ENCODE measurements at places on chromosomes 6 and 20.
A peak's percentile ranks its signal among the peaks of the same experiment; 100 is the strongest.

GRCh38 chr6:19865178-19865577, 28.0 kb downstream of the ID4 start:
- no peak for DNase-seq

- DNase-seq = no peak
Measured at GRCh38 chr6:100153636-100154275, 159.7 kb upstream of the MCHR2 start.

- no peak for DNase-seq
Measured at GRCh38 chr6:12241493-12242175, 48.5 kb upstream of the EDN1 start.

GRCh38 chr6:52361945-52362442, at the start of gene PAQR8:
Gene PAQR8, plus strand, starts transcription at chr6:52362151. Its CDS starts 41,063 bp downstream, at chr6:52403214.
- DNase-seq = peak; percentile 80

DNA sequence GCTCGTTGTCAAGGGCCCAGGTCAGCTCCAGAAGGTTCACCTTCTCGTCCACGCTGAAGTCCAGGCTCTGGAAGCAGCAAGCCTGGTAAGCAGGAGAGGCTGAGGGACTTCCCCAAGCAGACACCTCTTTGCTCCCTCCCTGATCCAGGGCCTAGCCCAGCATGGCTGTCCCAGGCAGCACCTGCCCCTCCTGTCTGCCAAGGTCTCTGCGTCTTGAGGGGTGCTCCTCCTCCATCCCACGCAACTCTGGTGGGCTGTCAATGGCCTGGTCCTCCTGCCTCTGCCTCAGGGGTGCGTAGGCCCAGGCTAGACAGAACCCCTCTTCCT, 87.1 kb downstream of the NINL start:
- no peak for DNase-seq

- DNase-seq = no peak
Measured at GRCh38 chr6:36489426-36489825, 46.6 kb downstream of the KCTD20 start.

GRCh38 chr6:3603340-3604130, 146.7 kb upstream of the SLC22A23 start:
- DNase-seq = no peak

DNA sequence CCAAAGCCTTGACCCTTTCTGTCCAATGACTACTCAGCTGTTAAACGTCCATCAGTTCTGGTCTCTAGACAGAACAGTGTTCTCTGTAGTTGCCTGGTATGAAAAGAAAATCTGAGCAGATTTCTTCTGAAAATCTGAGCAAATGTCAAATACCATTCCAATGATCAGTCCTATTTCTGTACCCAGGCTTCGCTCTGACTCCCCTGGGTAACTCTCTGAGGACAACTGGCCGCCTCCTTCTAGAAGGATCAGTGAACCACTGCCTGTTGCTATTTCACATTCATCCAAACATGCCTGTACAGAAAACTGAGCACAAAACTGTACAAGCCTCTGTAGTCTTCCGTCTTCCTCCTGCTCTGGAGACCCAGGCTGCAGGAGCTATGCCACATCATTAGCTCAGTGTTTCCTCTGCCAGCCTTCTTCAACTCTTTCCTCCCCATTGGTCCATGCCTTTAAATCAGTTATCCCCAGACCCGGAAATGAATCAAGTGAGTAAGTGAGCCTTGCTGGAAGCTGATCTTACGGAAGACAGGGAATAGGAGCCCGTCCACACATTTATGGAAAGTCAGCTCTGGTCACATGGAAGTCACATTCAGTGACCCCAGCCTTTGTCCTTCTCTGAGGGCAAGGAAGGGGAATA, 63.3 kb downstream of the DAAM2 start:
- DNase-seq = no peak

- DNase-seq = no peak
Measured at GRCh38 chr6:87336367-87336766, 7.3 kb upstream of the GJB7 start.

- peak; percentile 94 for DNase-seq
Measured at GRCh38 chr20:38460040-38460623, 12.5 kb upstream of the RALGAPB start.

DNA sequence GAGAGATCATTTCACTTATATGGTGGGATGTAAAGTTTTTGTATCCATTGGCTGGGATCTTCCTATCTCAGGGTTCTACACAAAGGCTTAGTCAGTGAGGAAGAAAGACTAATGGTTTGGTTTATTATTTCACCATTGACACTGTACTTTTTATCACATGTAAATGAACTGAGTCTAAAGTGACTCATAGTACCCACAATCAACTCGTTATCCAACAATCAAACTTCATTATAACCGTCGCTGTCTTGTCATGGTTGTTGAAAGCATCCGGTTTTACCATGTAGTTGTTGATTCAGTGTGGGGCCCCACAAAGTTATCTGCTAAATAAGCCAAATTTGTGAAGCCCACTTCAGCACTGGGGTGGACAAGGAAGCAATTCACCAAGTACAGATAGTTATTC, 55.8 kb upstream of the MTRF1L start:
- DNase-seq = no peak

- DNase-seq = no peak
Measured at GRCh38 chr20:6580486-6580885, 187.0 kb upstream of the BMP2 start.

GRCh38 chr20:38970302-38970701, 8.2 kb downstream of the DHX35 start:
- DNase-seq = peak; percentile 44

DNA sequence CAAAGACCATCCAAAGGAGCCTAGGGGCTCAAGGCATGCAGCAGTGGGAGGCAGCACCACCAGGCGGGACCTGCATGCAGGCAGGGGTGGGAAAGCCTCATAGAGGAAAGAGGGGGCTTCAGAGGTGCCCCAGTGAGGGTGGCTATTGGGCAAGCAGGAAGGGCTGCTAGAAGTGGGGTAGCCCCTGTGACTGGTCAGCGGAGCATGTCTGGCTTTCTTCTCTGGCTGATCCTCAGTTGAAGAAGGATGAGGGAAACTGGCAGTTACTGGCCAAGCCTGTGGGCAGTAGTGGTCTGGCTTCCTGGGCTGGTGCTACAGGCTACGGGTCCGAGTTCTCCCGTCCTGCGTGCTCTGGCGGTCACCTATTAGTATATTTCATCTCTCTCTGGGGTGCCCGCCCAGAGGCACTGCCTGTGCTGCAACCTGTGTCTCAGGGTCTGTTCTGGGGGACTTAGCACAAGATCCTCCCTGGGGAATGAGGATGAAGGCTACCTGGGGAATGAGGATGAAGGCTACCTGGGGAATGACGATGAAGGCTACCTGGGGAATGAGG, 35.9 kb upstream of the CST7 start:
- no peak for DNase-seq

- DNase-seq = no peak
Measured at GRCh38 chr20:32037929-32038328, 14.1 kb upstream of the HCK start.

- no peak for DNase-seq
Measured at GRCh38 chr20:10994991-10995700, 321.3 kb upstream of the JAG1 start.

DNA sequence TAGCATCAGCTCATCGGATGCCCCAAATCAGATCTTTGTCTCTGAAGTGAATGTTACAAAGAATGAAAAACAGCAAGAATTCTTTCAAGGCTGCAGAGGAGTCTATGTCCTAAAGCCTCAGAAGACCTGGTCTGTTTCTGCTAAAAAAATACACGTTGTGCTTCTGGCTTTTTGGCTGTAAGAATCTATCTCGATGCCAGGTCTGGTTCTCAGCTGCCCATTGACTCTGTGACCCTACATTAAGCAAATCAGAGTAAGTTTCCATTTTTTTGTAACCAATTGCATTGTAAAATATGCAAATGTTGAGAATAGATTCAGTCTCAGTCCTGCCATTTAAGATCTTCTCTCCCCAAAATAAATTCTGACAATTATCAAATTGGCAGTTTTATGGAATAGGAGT, 705.4 kb downstream of the RFPL4B start:
- DNase-seq = no peak

GRCh38 chr6:170140129-170140528, 150.7 kb downstream of the DLL1 start:
- no peak for DNase-seq

GRCh38 chr6:723540-723939, 30.6 kb upstream of the EXOC2 start:
- DNase-seq = no peak

DNA sequence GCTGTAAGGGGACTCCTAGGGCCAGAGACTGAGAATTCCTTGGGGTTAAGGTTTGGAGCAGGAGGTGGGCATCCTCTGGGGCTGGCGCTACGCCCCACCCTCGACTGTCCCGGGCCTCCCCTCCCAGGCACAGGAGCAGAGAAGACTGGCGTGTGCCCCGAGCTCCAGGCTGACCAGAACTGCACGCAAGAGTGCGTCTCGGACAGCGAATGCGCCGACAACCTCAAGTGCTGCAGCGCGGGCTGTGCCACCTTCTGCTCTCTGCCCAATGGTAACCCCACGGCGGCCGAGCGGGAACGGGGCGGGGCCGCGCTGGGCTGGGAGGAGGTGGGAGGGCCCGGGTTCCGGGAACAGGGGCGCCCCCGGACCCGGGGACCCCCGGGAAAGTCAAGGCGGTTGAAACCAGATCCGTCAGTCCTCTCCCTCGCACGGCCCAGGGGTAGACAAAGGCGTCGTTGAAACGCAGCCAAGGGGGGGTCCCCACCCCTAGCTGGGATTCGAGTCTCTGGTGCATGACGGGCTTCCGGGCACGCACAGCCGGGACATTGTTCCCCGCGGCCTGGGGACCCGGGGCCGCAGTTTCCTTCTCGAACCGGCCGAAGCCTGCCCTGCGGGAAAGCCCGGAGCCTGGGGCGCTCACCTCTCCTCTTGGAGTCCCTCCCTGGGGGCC, 844 bp downstream of the WFDC2 start:
- DNase-seq = no peak

DNA sequence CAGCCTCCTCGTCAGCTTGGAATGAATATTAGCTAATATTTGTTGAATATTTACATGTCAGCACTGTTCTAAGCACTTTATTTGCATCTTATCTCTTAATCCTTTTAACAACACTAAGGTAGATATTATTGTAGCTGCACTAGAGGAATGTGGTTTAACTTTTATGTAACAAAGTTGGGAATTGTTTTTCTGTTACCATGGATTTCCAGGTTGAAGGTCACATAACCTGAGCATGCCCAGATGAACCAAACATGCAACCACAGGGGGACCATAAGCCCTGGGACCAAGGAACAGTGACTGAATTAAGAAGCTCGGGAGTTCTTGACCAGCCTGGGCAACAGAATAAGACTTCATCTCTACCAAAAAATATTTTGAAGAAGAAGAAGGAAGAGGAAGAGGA, 29.1 kb upstream of the YWHAB start:
- no peak for DNase-seq

- no peak for DNase-seq
Measured at GRCh38 chr6:64590965-64591675, 955.5 kb downstream of the PHF3 start.

- no peak for DNase-seq
Measured at GRCh38 chr6:167139761-167140160, 16.9 kb downstream of the CCR6 start.

- no peak for DNase-seq
Measured at GRCh38 chr6:16257999-16258708, 19.8 kb downstream of the GMPR start.

DNA sequence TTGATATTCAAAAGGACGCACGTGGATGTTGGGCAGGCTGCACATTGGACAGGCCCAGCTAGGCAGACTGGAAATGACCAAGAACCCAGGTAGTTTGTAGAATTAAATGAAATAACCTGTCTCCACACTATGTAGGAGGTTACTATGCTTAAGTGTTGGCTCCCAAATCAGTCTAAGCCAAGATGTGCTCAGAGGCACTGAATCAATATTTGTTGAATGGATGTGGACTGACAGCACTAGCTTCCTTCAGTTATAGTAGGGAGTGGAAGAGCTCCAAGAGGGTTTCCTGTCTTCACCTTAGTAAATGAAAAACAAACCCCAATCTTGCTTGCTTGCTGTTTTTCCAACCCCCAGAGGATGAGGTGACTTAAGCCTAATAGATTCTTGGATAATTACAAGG, 180.5 kb downstream of the JARID2 start:
- no peak for DNase-seq

GRCh38 chr20:1381753-1382591, 10.9 kb downstream of the FKBP1A start:
- no peak for DNase-seq

- no peak for DNase-seq
Measured at GRCh38 chr6:15675536-15676220, 12.8 kb upstream of the DTNBP1 start.

- no peak for DNase-seq
Measured at GRCh38 chr6:130583268-130583667, 217.5 kb downstream of the TMEM200A start.

GRCh38 chr20:9551808-9552550, 37.6 kb downstream of the LAMP5 start:
- DNase-seq = no peak

DNA sequence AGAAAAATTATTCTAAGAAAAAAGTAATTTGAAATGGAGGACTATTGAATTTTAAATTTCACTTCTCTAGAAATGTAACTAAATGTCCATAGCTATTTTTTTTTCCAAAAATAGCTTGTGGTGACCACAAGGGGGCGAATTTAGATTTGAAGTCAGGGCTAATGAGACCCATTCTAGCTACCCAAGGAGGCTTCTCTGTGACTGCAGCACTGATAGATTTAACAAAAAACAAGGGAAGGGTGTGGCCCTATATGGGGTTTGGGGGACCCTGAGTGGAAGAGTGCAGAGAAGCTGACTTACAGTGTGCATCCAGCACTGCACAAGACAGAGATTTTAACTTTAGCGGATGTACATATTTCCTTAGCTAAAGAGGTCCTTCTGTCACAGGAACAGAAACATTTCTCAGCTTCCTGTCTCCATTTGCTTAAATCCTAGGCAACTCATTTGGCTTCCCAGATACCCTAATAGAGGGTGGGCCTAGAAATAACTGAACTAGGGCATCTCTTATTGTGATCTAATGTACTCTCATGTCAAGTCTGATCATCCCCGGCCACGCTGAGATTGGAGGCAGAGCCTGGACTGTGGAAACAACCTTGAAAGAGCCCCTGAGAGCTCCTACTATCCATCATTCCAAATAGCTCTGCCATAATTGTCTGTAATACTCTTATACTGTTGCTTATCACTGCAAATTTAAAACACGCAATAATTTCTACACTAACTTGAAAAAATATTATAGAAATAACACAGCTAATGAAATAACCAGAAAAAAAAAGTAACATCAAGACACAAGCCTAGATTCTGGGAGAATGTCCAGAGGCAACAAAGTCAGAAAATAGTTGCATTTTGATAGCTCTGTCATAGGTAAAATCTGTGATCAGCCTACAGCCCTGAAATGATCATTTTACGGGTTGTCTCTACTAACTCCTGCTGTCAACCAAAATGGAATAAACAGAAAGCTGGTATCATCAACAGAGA, 93.6 kb downstream of the SNAP91 start:
- DNase-seq = peak; percentile 21

GRCh38 chr20:33655164-33655563, 7.0 kb upstream of the C20orf144 start:
- DNase-seq = no peak

GRCh38 chr20:57382516-57382915, 8.7 kb upstream of the RBM38 start:
- no peak for DNase-seq

All from RWPE1 (cell line).